ENCODE measurements at places on chromosomes 6 and 20.

DNA sequence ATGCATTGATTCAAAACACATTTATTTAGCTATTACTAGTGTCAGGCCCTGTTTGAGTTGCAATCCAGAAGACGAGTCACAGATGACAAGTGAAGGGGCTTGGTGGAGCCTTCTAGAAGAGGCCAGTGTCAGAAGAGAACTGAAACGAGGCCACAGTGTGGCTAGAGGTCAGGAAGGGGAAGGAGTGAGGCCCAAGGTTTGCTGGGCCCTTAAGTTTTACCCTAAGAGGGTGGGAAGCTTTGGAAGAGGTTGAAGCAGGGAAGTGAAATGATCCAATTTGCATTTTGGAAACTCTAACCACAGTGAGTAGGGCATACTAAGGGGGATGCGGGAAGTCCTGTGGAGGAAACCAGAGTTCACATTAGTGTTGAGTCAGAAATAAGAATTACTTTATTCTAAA lies 25.0 kb downstream of the TTK start:
- no peak for DNase-seq

- DNase-seq = no peak
Measured at GRCh38 chr20:34940081-34940481, 15.5 kb downstream of the GSS start.

GRCh38 chr6:35497571-35498421 lies 917 bp upstream of the TEAD3 start:
- no peak for DNase-seq

- no peak for DNase-seq
Measured at GRCh38 chr6:159943101-159943632, 25.7 kb upstream of the IGF2R start.

DNA sequence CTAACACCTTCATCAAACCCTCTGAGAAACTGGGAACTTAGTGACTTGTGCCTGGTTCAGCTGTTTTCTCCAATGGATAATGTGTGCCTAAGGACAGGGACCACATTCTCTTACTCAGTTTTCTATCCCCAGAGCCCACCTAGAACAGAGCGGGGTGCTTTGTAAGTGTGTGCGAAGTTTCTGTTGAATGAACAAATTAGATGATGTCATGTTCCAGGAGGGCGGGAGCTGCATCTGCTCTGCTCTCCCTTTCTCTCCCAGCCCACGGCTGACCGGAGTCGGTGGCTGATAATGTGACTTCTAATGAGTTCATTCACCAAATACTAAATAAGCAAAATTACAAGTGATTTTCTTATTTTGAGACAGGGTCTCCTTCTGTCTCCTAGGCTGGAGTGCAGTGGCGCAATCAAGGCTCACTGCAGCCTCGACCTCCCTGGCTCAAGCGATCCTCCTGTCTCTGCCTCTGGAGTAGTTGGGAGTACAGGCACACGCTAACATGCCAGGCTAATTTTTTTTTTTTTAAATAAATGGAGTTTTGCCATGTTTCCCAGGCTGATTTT lies 60.7 kb upstream of the FNDC1 start:
- no peak for DNase-seq

GRCh38 chr6:139409026-139409425 lies 34.6 kb upstream of the CITED2 start:
- DNase-seq = peak; percentile 93

GRCh38 chr20:64084685-64085152 lies 521 bp upstream of the LKAAEAR1 start:
- DNase-seq = no peak

GRCh38 chr6:45115696-45116095 lies 212.4 kb upstream of the RUNX2 start:
- no peak for DNase-seq

DNA sequence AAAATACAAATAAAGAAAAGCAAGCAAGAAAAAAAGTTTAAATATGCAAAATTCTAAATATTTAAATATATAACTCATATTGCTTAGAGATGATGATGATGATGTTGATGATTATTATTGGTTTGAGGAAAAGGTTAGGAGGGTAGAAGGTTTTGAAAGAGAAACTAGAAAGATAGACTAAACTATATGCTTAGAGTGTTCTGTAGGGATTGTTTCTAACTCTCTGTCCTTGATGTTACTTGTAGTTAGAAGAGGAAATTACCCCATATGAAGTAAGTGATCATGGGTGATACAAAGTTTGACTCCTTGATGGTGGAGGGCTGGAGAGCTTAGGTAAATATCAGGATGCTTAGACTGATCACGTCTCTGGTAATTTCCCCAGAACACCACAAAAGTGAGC lies 159.5 kb downstream of the MEI4 start:
- DNase-seq = no peak

DNA sequence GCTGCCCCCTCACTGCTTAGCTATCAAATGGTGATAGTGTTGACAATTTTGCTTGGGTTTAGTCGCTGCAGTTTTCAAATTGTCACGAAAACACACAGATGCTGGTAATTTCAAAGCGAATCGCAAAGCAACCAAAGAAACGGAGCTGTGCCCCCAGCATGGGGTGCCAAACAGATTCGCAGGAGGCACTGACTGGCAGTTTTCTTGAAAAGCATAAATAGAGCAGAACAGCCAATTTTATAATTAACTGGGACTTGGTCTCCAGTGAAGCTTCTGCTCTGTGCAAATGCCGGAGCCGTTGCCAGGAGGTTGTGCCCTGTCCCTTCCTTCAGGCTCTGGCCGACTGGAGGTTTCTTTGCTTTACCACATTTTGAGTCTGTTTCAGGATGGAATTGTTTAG lies 18.8 kb downstream of the ARHGAP40 start:
- no peak for DNase-seq

- no peak for DNase-seq
Measured at GRCh38 chr6:124064317-124065113, 260.9 kb downstream of the NKAIN2 start.

DNA sequence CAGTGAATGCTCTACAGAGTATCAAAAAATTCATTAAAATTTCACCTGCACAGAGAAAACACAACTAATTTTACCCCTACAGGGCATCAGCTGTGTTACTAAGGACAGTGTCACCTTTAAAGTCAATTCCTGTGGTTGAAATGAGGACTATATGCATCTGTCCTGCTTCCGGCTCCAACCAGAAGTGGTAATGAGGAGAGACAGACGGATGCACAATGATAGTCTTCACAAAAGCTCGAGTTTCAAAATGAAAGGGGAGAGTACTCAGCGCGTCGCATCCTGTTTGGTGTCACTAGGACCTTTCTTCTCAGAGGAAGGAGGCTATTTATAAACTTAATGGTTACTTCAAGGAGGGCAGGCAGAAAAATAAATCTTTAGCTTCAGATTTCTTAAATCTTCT lies 86.5 kb downstream of the LYRM4 start:
- DNase-seq = no peak

GRCh38 chr20:16573001-16573965 lies at the start of gene KIF16B:
Gene KIF16B (minus strand): TSS chr20:16573448. CDS start chr20:16573275, 173 bp downstream.
- DNase-seq = peak; percentile 66

GRCh38 chr6:131831886-131832285 lies 24.1 kb downstream of the ENPP1 start:
- DNase-seq = no peak

DNA sequence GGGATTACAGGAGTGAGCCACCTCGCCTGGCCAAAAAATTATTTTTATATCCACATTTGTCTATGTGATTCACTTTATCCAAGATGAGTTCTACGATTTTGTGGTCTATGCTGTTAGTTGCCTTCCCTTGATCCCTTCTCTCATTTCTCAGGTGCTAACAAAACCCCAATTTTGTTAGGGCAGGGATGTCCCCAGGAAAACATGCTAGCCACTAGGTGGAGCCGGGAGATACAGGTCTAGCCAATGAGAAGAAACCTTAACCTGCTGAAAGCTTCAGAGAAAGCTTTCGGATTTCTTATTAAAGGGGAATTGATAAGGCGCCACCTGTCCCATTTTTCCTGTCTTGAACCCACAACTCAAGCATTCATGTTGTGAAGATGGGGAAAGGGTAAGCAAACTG lies 167.4 kb upstream of the OLIG3 start:
- no peak for DNase-seq

GRCh38 chr20:43870484-43870883 lies 44.2 kb upstream of the TOX2 start:
- DNase-seq = no peak

DNA sequence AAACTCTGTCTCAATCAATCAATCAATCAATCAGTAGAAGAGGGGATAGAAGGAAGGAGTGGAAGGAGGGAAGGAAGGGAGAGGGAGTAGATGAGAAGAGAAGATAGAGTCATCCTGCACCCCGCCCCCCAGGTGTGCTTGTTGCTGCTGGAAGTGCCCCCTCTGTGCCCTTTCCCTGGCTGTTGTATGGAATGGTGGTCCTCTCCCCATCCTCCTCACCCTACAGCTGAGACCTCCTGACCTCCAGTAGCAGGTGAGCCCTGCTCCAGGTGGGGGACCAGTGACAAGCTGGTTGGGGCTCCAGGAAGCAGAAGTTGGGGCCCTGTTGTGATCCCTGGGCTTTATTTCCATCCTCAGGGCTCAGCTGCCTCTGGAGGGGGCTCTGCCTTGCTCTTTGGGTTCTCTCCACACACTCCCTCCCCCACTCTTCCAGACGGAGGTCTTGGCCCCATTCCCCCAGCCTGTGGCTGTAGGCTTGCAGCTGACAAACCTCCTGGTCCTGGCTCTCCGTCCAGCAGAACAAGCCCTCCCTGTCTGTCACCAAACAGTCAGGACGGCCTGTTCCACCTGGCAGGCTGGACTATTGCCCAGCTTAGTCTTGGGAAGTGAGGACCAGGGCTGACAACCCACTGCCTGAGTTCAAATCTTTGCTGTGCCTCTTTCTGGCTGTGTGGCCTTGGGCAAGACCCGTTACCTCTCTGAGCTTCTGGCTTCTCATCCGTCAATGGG lies 26.0 kb upstream of the SCRT2 start:
- no peak for DNase-seq

- DNase-seq = no peak
Measured at GRCh38 chr20:38106461-38106860, 58.6 kb downstream of the TGM2 start.

DNA sequence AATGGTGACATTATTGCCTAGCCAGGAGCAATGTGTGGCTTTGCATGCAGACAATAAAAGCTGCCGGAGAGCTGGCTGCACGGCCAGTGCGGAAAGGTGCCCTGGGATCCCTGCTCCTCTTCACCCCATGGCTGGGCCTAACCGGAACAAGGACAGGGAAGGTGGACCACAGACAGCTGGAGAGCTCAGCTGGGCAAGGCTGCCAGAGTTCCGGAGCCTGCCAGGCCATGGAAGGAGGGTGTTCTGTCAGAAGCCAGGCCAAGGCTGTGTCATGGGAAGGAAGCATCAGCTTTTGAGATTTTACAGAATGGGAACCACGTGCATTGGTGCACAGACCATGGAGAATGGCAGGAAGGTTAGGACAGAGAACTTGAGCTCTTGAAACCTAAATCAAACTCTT lies 25.0 kb downstream of the MAP1LC3A start:
- DNase-seq = no peak

DNA sequence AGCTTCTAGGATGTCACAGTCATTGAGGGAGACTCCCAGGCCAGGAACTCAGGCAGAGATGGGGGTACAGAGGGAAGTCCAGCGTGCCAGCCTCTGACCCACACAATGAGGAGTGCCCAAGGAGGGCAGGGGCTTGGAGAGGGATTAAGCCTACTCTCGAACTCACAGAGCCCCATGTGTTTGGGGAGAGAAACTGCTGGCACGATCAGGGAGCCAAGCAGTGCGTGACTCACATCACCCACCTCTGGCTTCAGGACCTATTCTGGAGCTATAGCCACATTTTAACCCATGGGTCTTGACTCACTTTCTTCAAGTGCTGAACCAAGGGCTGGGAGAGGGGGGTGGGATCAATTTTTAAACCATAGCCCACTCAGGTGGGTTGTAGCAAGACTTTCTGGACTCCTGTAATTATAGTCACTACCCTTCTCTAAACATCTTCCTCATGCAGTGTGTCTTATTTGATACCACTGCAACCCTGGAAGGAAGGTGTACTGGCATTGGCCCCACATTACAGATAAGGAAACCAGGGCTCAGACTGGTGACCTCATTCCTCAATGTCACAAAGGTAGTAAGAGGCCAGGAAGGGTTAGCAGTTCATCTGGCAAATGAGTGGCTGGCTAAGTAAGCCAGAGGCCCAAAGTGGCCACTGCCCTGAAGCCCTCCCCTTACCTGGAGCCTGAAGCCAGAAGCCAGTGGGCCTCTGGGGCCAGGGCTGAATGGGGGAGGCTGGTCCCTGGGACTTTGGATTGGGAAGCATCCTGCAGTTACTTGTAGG lies 12.0 kb downstream of the FOXP4 start:
- no peak for DNase-seq
